ENCODE measurements at places on chromosomes 7 and 10.

DNA sequence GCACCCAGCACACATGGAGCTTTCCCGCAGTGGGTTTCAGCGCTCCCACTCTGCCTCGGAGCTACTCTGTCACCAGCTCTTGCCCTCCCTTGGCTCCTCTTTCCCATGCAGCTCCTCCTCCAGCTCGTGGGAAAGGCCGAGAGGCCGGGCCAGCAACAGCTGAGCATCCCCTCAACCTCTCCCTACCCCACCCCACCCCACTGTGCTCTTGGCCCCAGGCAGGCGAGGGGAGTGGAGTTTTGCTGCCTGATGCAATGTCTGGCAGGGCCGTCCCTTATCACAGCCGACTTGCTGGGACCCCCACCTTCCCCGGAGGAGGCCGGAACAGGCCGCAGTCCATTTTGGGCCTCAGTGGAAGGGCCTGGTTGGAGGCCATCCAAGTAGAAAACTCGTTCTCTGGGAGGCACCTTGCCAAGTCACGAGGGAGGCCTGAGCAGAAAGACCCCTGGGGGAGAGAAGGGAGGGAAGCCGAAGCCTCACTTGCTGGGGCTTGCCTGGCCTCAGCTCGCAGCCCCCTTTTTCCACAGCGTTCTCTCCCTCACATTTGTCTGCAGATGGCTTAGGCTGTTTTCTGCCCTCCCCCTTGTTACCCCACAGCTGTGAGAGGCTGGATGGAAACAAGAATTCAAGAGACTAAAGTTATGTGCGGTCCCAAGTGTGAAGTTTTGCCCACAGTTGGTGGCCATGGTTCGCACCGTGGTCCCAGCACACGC, 35.3 kb downstream of the CHST3 start:
- DNase-seq, result peak; percentile 82

GRCh38 chr10:17181110-17181509, 20.4 kb downstream of the TRDMT1 start:
- DNase-seq, result no peak

DNA sequence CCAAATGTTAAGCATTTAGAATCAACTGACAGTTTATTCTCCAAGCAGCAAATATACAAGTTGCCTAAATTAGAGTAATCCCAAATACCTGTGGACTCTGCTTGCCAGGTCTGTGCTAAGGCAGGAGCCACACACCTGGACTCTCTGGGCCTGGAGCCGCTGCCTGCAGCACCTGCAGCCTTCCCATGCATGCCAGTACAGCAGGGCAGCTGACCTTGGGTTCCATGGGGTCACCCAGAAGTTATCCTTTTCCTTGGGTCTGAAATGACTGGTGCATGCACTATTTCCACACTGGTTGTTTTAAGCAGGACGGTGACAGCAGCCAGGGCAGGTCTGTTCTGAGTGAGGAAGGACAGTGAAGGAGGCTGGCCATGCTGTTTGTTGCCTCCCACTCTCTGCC, 573.2 kb downstream of the GLRX3 start:
- no peak for DNase-seq

- DNase-seq, result no peak
Measured at GRCh38 chr7:144105211-144105610, 4.2 kb upstream of the OR2A2 start.

- no peak for DNase-seq
Measured at GRCh38 chr10:96254976-96255375, 16.4 kb downstream of the BLNK start.

- DNase-seq, result no peak
Measured at GRCh38 chr10:133072196-133072595, 15.5 kb upstream of the ADGRA1 start.

DNA sequence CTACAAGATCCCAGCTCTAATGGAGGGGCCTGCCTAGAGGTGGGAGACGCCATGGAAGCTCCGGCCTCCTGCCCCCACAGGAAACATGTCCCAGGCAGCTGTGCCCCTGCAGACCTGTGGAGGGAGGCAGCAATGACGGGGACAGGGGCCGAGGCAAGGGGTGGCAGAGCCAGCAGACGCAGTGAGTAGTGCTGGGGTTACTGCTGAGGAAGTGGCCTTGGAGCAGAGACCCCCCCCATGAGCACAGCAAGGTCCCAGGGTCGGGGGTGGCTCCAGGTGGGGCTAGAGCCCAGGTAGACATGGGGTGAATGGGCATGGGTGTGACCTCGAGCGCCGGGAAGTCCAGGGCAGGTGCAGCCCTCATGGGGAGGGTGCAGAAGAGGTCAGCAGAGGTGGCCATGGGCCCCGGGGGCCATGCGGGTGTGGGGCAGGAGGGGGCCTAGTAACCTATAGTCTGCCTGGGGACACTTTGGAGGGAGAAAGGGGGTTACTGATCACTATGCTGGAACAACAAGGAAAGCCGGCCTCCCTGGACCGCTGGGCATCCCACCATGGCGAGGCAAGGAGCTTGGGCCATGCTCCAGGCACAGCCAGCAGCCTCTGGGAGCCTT, 45.5 kb downstream of the JAKMIP3 start:
- DNase-seq, result no peak

DNA sequence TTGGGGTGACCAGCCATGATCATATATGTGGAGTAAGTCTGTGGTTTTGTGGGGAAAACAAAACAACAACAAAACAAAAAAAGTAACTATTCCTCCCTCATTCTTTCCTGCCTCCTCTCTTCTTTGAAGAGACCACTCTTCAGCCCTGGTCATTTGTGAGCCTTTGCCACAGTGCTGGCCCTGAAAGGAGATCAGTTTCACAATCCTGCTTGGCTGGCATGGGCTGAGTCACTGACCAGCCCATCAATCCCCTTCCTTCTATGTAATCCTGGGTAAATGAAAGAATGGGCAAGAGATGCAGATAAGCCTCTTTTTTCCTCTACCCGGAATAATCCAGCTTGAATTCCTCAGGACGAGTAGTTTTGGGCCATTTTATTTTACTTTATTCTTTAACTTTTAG, 13.6 kb downstream of the CSTF2T start:
- DNase-seq, result no peak

DNA sequence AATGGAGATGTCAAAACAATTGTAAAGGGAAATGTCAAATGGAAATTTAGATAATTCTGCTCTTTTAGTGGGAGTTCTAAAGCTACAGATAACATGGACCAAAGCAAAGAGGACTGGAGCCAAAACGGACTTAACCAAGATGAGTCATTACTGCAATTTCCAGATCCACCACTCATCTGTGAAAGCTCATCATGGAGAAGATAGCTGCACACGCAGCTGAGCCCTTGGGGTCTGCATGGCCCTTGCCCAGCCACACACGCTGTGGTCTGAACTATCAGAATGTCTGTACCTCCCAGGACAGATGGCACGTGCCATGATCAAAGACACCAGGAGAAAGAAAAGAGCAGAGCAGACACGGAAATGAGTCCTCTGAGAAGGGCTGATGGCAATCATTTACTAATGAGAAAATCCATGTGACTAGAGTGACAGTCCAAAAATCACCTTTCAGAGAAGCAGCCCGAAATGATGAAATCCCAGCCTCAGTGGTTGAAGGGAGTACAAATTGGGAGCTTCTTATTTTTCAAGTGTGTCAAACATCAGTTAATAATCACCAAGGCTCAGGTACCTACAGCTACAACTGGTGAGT, 177.9 kb upstream of the MGMT start:
- DNase-seq, result no peak

DNA sequence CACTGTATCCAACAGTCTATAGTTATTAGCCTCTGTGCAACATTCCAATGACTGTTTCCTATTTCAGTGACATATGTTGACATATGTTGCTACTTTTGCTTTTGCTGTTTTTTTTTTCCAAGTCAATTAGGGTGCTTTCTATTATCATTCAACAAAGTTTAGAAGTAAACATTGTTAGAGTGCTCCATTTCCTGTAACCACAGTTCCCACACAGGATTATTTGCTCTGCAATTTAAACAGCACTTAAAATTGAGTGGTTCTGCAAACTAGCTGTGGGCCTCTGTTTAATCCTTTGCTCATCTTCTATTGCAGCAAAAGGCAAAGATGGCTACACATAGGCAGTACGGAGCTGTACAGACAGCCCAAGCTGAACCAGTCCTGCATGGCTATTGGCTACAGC, 46.5 kb upstream of the PTN start:
- no peak for DNase-seq
